Calu3 (cell line): ENCODE measurements at places on chromosomes 13 and 19. TPM values are rescaled to one million over a fixed set of nuclear protein-coding genes. Genes with fewer than 3 reads are reported as not detected.
A peak's percentile ranks its signal among the peaks of the same experiment; 100 is the strongest.

GRCh38 chr13:95679722-95680121 is 2.8 kb downstream of the DNAJC3 start:
- DNase-seq: no peak

- DNase-seq: no peak
These were observed 44.6 kb upstream of the URI1 start for GRCh38 chr19:29897466-29897865.

Gene CD177
- total RNA-seq: 0.73 and 1.0 TPM in 2 replicates

DNA sequence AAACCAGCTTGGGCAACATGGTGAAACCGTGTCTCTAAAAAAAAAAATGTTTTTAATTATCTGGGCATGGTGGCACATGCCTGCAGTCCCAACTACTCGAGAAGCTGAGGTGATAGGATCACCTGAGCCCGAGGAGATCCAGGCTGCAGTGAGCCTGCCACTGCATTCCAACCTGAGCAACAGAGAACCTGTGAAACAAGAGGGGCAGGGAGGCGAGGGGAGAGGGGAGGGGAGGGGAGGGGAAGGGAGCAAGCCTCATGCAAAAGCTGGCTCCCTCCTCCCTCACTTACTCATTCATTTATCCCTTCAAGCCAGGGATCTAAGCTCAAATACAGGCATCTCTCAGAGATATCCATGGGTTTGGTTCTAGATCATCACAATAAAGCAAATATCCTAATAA is 8.9 kb downstream of the ATP7B start:
- no peak for DNase-seq

DNA sequence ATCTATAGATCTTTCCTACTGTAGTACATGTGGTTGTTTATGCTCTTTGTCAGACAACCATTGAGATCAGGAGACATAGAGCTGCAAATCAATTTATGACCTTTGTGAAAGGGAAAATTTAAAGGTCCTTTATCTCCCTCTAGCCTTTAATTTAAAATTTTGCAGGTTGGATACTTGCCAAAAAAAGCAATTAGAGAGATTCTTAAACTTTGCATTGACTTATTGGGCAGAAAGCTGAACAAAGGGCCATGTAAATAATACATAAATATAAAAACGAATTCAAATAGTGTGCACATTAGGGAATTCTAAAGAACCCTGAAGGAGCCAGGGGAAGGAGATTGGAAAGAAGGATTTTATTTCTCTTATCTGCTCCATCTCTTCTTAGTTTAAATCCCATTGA is 22.0 kb upstream of the RB1 start:
- DNase-seq: no peak

- no peak for DNase-seq
These were observed 25.3 kb downstream of the CILP2 start for GRCh38 chr19:19563348-19563848.

- DNase-seq: peak; percentile 37
These were observed 44.9 kb downstream of the RYR1 start for GRCh38 chr19:38478273-38478971.

DNA sequence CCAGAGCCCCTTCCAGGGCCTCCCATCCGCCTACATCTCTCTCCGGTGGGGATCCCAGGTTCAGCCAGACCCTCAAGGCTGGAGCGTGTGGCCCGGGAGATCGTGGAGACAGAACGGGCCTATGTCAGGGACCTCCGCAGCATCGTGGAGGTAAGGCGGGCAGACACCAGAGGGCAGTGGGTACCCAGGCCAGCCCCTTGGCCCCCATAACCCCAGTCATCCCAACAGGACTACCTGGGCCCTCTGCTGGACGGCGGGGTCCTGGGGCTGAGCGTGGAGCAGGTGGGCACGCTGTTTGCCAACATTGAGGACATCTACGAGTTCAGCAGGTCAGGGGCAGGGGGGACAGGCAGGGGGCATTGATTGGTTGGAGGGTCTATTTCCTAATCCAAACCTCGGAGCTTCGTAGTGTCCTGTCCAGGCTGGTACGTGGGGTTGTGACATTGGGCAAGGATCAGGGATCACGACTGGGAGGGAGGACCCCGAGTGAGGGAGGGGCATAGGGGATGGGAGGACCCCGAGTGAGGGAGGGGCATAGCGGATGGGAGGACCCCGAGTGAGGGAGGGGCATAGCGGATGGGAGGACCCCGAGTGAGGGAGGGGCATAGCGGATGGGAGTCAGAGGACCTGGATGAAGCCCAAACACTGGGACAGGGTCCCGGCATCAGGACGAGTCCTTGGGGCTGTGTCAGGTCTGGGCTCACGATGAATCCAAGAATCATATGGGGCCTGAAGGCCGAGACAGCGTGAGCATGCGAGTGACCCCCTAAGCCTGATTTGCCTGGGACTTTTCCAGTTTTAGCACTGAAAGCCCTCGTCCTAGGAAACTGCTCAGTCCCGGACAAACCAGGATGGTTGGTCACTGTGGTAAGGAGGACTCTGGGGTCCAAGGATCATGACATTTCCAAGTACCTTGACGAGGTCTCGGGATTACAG is 2.9 kb downstream of the PLEKHG2 start:
- DNase-seq: no peak

GRCh38 chr13:100633461-100633860 is 41.1 kb downstream of the TMTC4 start:
- no peak for DNase-seq

- DNase-seq: no peak
These were observed 5.4 kb downstream of the ATP4B start for GRCh38 chr13:113652404-113653263.

- DNase-seq: no peak
These were observed 7.3 kb downstream of the SIGLEC9 start for GRCh38 chr19:51131780-51132680.

Gene HNRNPA1L2
- total RNA-seq: 6.8 and 8.6 TPM in 2 replicates

DNA sequence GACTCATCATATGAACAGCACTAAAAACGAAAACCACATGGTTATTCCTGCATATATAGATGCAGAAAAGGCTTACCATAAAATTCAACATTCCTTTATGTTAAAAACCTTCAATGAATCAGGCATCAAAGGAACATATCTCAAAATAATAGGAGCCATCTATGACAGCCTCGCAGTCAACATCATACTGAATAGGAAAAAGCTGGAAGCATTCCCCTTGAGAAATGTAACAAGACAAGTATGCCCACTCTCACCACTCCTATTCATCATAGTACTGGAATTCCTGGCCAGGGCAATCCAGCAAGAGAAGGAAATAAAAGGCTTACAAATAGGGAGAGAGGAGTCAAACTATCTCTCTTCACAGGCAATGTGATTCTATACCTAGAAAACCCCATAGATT is 179.6 kb upstream of the HTR2A start:
- DNase-seq: no peak

- DNase-seq: no peak
These were observed 3.0 kb downstream of the ANGPTL4 start for GRCh38 chr19:8366961-8367326.

Gene WDR88
- total RNA-seq: 1.1 TPM in 1 of 2 replicates, not detected in the other

Gene FKRP
- total RNA-seq: 33.7 and 35.0 TPM in 2 replicates

DNA sequence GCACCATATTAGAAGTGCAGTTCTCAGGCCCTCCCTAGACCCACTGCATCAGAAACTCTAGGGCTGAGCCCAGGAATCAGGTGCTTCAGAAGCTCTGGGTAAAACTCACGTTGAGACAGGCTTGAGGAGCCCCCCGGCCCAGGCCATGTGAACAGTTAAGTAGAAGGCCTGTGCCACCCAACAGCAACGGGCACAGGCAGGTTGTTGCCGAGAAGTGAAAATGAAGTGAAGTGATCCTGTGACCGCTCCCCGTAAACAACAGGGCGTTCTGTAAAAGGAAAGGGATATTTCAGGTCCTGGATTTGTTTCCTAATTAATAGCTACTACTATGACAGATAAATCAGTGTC is 128.8 kb downstream of the ATP11A start:
- no peak for DNase-seq

- peak; percentile 31 for DNase-seq
These were observed 158.2 kb downstream of the NALCN start for GRCh38 chr13:101258071-101258470.

DNA sequence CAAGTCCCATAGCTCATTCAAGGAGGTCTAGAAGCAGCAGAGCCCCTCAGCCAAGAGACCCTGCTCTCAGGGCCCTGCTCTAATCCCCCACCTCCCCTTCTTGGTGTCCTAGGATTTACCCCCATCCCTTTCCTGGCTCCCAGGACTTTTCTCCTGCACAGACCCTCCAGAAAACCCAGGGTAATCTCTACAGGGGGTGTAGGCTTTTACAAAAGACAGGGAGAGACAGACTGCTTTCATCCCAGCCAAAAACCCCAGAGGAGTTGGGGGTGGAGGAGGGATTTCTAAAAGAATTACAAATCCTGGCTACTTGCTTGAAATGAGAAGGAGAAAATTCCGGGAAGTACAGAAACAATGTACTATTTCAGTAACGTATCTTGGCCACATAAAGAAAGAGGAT is 133.3 kb downstream of the TNFSF13B start:
- DNase-seq: no peak

Gene CLDND2
- 1.1 and 1.2 TPM in 2 replicates for total RNA-seq

DNA sequence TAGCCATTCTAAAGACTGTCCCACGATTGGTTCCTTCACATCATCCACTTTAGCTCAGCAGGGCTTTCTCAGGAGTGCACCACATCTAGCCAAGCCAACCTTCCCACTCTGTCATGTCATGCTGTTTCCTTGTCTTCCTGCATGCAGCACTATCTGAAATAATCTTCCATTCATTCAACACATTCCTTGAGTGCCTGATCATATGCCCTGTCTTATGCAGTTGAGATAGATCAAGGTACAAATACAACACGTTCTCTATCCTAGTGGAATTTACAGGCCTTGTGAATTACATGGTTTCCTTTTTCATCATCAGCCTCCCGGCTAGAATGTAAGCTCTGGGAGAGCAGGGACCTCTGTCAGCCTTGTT is 6.8 kb upstream of the MRPS31 start:
- DNase-seq: no peak

DNA sequence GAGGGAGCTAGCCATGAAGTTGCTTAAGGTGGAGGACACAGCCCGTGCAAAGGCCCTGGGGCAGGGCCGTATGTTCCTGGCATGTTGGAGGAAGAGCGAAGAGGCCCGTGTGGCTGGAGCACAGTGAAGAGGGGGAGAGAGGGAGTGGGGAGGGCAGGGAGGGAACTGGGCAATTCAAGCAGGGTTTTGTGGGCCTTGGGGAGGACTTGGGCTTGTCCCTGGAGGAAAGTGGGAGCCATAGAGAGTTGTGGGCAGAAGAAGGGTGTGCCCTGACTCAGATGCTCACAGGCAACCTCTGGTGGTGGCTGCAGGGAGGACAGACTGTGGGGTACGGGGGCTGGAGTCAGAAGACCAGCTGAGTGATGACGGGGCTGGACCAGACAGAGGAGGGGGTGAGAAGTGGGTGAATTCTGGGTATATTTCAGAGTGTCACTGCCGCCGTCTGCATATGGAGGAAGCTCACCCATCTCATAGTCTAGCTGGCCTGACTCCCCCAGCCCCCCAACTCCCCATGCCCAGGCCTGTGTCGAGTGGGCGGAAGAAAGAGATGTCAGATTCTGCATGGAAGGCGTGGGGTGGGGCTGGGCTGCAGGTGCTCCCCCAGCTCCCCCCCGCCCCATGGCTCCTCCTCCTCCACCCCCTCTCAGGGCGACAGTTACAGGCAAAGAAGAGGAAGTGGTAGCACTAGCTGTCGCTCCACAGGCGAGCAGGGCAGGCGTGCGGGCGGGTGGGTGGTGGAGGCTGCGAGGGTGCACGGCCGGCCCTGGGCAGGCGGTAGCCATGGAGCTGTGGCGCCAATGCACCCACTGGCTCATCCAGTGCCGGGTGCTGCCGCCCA is at the start of gene VAV1:
VAV1 (plus strand) TSS at position 681 of the 838 bp plus-strand sequence; CDS start at position 781, 100 bp downstream.
- no peak for DNase-seq

GRCh38 chr19:4581666-4582553 is 22.4 kb upstream of the SEMA6B start:
- DNase-seq: no peak

GRCh38 chr13:58619396-58620113 is 988.0 kb downstream of the PCDH17 start:
- DNase-seq: no peak

GRCh38 chr19:40155749-40156265 is 35.4 kb upstream of the MAP3K10 start:
- peak; percentile 57 for DNase-seq

GRCh38 chr13:72456486-72456885 is 270.9 kb downstream of the MZT1 start:
- no peak for DNase-seq

DNA sequence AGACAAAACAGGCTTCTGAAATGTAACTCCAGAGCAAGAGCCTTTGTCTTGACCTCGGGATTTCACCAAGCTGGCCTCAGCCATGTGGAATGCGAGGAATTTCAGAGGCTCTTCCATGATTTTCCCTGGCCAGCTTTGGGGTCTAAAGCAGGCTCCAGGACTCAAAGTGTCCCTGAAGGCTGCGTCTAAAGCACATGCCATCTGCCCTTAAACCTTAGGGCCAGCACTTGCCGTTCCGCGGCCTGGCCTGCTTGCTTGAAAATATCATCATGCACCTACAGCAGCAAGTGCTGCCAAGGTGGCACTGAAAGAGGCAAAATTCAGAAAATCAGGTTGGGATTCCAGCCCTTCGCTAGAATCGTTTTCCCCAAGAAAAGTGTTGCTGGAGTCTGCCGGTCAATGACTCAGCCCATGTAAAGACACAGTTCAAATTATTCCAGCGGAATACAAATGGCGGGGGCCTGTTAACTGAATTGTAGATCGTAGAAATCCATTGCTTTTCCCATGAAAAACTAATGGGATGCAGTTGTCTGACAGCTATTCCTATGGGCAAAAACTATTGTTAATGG is 105.7 kb upstream of the RAP2A start:
- DNase-seq: no peak
